T-cell (primary cell): ENCODE measurements at places on chromosomes 4 and X. TPM values are rescaled to one million over a fixed set of nuclear protein-coding genes. Genes with fewer than 3 reads are reported as not detected.
A peak's percentile ranks its signal among the peaks of the same experiment; 100 is the strongest.

DNA sequence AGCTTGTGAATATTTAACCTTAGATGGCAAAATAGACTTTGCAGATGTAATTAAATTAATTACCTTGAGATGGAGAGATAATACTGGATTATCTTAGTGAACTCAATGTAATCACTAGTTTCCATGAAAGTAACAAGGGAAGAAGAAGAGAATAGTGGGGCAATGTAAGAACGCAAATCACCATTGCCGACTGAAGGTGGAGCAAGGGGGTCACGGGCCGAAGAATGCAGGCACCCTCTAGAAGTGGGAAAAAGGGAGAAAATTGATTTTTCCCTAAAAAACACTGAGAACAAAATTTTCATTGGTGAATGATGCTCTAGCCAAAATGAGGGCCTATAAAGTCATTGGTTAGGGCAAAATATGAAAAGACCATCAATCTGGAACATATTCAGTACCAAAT lies 375.6 kb upstream of the EPHA5 start:
- H3K27me3 ChIP-seq = no peaks in the 10 kb centered on the region
- no peaks in the 10 kb centered on the region for H3K4me1 ChIP-seq
- H3K36me3 ChIP-seq = no peaks in the 10 kb centered on the region
- no peak overlapping the region for H3K4me3 ChIP-seq
- no peak overlapping the region for H3K27ac ChIP-seq

The SMR3B gene
- total RNA-seq = not detected

- no peak overlapping the region for H3K27ac ChIP-seq
- DNase-seq = no peak
- no peaks in the 10 kb centered on the region for H3K4me1 ChIP-seq
- no peaks in the 10 kb centered on the region for H3K27me3 ChIP-seq
- no peaks in the 10 kb centered on the region for H3K36me3 ChIP-seq
Observed at GRCh38 chr4:81906905-81907304, 435.2 kb upstream of the RASGEF1B start.

- H3K27me3 ChIP-seq = no peaks in the 10 kb centered on the region
- peak overlapping the region; percentile 15 for H3K4me3 ChIP-seq
- H3K36me3 ChIP-seq = no peaks in the 10 kb centered on the region
- DNase-seq = no peak
- no peak overlapping the region for H3K27ac ChIP-seq
Observed at GRCh38 chr4:186634591-186635128, 79.3 kb upstream of the MTNR1A start.

The TLR7 gene
- total RNA-seq = 0.18 TPM

The PLS3 gene
- 0.89 TPM for total RNA-seq

DNA sequence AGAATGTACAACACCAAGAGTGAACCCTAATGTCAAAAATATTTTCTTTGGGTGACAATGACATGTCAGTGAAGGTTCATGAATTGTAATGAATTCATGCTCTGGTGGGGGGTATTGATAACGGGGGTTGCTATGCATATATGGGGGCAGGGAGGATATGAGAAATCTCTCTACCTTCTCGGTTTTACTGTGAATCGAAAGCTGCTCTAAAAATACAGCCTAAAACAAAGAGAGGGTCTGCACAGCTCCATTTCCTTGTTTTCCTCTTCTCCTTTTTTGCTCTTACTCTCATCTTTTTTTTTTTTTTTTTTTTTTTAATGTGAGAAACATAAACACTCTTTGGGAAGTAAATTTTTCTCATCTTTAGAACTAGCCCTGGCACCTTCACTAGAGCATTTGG lies 85.8 kb downstream of the DCTD start:
- no peaks in the 10 kb centered on the region for H3K27me3 ChIP-seq
- H3K4me1 ChIP-seq = peaks cover 3% of the 10 kb centered on the region
- no peak overlapping the region for H3K27ac ChIP-seq
- no peak overlapping the region for H3K4me3 ChIP-seq

GRCh38 chrX:42128020-42128419 lies 204.7 kb upstream of the CASK start:
- H3K36me3 ChIP-seq = no peaks in the 10 kb centered on the region
- peak overlapping the region; percentile 64 for H3K27ac ChIP-seq
- no peak for DNase-seq
- peaks cover 7% of the 10 kb centered on the region for H3K4me1 ChIP-seq
- H3K4me3 ChIP-seq = no peak overlapping the region
- no peaks in the 10 kb centered on the region for H3K27me3 ChIP-seq

GRCh38 chrX:25737540-25737939 lies 400.6 kb upstream of the MAGEB18 start:
- H3K4me1 ChIP-seq = no peaks in the 10 kb centered on the region
- H3K4me3 ChIP-seq = no peak overlapping the region
- H3K36me3 ChIP-seq = no peaks in the 10 kb centered on the region
- DNase-seq = no peak
- no peak overlapping the region for H3K27ac ChIP-seq
- no peaks in the 10 kb centered on the region for H3K27me3 ChIP-seq
